ENCODE measurements at places on chromosomes 12 and 14.

DNA sequence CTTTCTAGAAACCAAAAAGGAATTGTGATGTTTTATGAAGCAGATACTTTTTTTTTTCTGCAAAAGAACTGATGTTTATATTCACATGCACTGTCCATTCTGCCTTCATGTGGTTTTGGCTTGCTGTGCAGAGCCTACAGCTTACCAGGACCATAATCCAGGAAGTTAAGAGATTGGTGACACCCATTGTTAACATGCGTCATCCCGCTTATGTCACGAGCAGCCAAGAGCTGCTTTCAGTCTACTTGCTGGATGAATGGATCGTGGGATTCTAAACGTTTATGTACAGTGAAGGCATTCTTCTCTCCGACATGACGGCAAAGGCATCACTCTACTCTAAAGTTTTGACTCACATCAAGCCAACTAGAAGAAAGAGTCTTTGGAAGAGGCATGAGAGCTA is 76.6 kb downstream of the PAX9 start:
- DNase-seq = no peak

- no peak for DNase-seq
Observed at GRCh38 chr12:55112378-55112875, 13.8 kb upstream of the OR9K2 start.

GRCh38 chr12:47813511-47814196 is 6.0 kb downstream of the HDAC7 start:
- no peak for DNase-seq

GRCh38 chr12:132321321-132322118 is 7.9 kb downstream of the GALNT9 start:
- DNase-seq = no peak

- no peak for DNase-seq
Observed at GRCh38 chr14:82488473-82488872, 954.8 kb upstream of the SEL1L start.

GRCh38 chr12:65164774-65165173 is 4.6 kb upstream of the LEMD3 start:
- no peak for DNase-seq

GRCh38 chr14:46818147-46818546 is 166.6 kb upstream of the RPL10L start:
- no peak for DNase-seq

GRCh38 chr12:120367924-120368788 is 808 bp downstream of the MSI1 start:
- DNase-seq = no peak

GRCh38 chr12:85804663-85805062 is 31.5 kb downstream of the RASSF9 start:
- DNase-seq = no peak

- DNase-seq = no peak
Observed at GRCh38 chr14:93862265-93862664, 64.9 kb upstream of the FAM181A start.

GRCh38 chr14:75144944-75145343 is 18.1 kb upstream of the NEK9 start:
- DNase-seq = no peak

DNA sequence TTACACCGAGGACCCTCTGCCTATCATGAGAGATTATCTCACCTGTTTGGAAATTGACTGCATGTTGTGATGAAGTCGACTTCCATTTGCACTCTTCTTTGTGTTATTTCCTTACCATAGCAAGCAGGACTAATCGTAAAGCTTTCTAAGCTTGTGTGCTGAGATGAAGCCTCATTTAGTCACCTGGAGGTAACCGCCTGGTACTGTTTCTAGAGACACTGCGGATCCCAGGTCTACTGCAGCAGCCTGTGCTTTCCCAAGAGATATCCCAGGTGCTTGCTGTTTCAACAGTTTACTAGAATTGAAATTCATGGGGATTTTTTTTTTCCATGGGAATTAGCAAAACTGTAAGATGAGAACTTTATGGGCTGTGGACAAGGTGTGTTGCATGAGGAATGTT is 131.8 kb downstream of the PTPRR start:
- no peak for DNase-seq

- DNase-seq = no peak
Observed at GRCh38 chr12:92065639-92066038, 80.0 kb downstream of the BTG1 start.

- DNase-seq = no peak
Observed at GRCh38 chr12:88662961-88663360, 82.7 kb upstream of the KITLG start.

- DNase-seq = no peak
Observed at GRCh38 chr12:60724984-60725383, 1129.2 kb downstream of the SLC16A7 start.

- DNase-seq = no peak
Observed at GRCh38 chr12:108852674-108853309, 4.6 kb downstream of the SSH1 start.

DNA sequence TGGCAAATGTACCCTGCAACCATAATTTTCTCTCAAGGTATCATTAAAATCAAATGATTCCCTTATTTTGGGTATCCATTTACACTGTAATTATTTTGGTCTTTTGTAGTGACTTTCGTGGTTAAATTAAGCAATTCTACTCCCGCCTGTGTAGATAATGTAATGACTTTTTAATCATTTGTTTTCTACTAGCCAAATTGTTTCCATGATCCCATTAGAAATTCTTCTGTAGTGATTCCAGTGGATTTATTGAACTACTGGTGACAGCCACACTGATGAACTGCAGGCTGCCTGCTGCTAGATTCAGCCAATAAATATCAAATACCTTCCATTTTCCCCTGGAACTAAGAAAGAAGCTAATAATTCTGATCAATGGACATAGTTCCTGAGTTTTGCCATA is 96.0 kb downstream of the WIF1 start:
- DNase-seq = no peak

- no peak for DNase-seq
Observed at GRCh38 chr12:86721713-86722397, 465.7 kb upstream of the MGAT4C start.

DNA sequence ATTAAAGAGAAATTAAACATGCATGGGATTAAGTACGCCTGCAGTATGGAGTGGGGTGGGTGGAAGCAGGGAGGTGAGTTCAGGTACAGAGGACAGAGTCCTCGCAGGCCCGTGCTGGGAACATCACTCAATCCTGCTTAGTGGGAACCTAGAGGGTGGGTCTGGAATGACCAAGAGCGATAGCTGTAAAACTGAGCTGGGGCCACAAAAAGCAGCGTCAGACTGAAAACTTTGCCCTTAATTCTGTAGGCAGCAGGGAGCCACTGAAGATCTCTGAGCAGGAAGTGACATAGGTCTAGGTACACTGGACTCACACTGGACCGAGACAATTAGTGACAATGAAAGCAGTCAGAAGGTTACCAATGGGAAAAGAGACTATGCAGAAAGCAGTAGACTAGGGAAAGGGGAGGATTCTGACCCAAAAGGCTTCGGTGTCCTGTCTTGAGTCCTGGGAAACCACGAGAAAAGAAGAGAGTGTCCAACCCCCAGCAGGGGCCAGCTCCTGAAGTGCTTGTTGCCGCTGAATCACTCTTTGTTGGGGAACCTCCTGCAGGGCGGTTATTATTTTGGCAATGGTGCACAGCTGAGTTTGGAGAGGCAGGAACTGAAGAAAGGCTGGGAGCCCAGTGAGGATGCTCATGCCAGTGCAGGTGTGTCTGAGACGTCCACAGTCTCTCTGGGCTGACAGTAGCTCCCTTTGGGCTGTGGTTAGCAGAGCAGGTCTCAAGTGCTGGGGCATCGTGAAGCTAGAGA is 97.4 kb downstream of the PLXNC1 start:
- no peak for DNase-seq

GRCh38 chr12:54384591-54385041 is at the start of gene ZNF385A:
TSS of gene ZNF385A (minus strand) at chr12:54384733. CDS start at chr12:54384514, 219 bp downstream.
- DNase-seq = no peak

DNA sequence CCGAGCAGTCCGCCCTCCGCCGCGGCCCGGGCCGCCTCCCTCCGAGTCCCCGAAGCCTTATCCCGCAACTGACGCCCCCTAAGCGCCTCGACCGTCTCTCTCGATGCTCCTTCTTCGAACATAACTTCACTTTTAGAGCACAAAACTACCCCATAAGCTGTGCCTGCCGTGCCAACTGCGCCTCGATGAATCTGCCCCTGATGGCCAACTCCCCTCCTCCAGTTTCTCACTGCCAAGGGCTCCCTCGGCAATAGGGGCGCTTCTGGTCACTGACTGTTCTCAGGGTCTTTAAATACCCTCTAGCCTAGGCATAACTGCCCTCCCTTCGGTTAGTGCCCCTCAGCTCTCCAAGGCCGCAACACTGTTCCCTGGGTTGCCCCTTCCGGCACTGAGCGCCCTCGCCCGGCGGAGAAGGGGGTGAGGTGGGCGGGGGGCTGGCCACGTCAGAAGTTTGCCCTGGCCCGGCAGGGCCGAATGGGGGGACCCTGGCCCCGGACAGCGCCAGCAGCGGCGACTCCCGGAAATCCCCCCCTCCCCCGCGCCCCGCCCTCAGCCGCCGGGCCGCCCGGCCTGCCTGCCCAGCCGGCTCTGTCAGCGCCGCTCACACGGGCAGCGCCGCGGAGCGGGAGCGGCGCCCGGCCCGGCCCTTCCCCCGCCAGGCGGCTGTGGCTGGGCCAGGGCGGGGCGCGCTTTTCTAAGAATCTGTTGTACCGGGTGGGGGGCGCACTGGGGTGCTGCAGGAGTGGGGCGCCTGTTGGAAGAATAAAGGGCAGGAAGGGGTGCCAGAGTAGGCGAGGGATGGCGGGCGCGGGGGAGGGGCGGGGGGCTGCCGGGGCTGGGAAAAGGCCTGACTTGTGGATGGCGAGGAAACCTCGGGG is 10.6 kb downstream of the RARG start:
- DNase-seq = no peak

- DNase-seq = no peak
Observed at GRCh38 chr12:124561231-124561630, 6.2 kb downstream of the NCOR2 start.

DNA sequence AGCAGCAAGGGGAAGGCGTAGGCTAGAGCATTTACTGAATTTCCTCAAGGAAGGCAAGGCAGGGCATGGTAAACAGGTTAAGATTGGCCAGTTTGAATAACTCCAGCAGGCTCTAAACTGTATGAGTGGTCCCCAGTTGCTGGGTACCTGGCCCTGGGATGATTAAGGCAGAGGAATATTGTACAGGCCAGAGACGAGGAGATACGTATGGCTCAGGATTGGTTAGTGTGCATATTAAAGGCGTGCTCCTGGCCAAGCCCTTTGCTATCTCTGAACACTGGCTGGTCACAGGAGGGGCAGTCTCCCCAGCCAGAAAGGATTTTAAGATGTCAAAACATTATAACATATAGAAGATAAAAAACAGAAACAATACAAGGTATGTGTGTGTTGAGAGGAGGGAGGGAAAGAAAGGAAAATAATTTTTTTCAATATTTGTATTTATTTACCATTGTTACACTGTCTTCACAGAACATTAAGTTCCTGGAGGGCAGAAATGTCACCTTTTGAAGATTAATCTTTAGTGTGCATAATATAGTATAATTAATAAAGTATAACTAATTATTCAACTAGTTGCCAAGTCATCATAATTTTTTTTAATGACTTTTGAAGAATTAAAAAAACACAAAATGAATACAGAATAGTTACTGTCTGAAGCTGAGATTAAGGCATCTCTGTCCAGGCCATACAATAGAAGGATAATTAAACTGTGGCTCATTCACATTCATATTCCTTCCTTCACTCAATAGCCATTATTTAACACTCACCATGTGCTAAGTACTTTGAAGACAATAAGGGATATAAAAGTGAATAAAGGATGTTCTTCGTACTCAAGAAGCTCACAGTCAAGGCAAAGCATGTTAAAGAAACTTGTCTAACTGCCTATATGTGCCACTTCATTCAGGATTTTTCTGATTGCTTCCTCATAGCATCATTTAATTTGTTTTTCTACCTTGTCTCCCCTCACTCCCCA is 41.9 kb downstream of the DCP1B start:
- no peak for DNase-seq

GRCh38 chr12:12734054-12734453 is 16.9 kb downstream of the CDKN1B start:
- DNase-seq = no peak

GRCh38 chr14:50407111-50407812 is 10.6 kb upstream of the CDKL1 start:
- no peak for DNase-seq

- no peak for DNase-seq
Observed at GRCh38 chr12:122730215-122731014, at the start of gene HCAR1. TSS of gene HCAR1 (minus strand) at chr12:122730844. CDS start at chr12:122730339, 505 bp downstream.

- DNase-seq = no peak
Observed at GRCh38 chr12:94829552-94829951, 173.9 kb downstream of the NDUFA12 start.

- DNase-seq = no peak
Observed at GRCh38 chr14:76322594-76323220, 53.2 kb upstream of the ESRRB start.

DNA sequence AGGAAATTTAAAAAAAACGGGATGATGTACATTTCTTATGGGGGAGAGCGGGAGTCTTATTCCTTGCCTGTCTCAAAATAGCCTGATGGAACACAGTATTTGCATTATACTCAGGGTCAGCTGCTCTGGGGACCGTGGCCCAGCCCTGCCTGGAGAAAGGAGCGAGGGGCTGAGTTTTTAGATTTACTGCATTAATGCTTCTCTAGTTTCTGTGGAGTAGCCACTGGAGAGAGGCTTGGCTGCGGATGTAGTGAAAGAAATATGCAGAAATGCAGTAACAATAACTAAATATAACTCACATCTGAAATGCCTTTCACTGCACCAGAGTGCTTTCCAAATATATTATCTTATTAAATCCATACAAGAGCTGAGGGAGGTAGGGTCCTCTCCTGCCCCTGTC is 87.6 kb upstream of the MAP1LC3B2 start:
- no peak for DNase-seq

- no peak for DNase-seq
Observed at GRCh38 chr12:120630104-120630892, 10.1 kb upstream of the CABP1 start.

DNA sequence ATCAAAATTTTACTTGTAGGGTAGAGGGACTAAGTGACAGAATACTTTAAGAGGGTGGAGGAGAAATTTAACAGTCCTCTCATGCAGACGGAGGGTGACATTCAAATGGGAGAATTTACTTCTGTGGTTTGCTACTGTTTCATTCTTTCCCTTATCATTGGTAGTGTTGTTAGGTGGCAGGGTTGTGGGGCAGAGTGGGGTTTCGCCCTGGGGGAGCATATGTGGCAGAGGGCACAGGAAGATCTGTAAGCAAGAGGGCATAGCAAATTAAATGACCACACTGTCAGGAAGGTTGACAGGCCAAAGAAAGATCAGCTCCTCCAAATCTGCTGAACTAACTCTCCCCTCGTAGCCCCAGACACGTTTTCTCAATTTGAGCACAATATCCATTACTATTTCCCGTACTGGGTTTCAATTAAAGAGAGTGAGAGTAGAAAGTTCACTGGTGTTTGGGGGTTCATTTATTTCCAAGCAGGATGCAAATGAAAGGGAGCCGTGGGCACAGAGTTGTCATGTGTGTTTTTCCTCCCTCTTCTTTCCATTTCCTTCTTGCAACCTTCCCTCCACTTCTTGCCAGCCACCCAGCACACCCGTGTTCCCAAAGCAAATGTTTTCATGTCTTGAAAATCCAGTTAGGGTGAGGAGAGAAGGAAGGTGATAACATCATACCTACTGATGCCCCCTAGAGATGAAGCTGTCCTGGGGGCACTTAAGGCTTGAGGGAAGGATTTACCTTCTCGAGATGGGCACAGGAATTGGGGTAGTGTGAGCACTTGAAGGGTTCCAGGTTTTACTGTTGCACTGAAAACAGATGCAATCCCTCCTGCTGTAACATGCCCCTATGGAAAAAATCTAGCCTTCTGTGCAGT is 6.5 kb upstream of the TBX3 start:
- no peak for DNase-seq
